NCI-H1694 (cell line): ENCODE measurements at places on chromosomes 2 and 18.

DNA sequence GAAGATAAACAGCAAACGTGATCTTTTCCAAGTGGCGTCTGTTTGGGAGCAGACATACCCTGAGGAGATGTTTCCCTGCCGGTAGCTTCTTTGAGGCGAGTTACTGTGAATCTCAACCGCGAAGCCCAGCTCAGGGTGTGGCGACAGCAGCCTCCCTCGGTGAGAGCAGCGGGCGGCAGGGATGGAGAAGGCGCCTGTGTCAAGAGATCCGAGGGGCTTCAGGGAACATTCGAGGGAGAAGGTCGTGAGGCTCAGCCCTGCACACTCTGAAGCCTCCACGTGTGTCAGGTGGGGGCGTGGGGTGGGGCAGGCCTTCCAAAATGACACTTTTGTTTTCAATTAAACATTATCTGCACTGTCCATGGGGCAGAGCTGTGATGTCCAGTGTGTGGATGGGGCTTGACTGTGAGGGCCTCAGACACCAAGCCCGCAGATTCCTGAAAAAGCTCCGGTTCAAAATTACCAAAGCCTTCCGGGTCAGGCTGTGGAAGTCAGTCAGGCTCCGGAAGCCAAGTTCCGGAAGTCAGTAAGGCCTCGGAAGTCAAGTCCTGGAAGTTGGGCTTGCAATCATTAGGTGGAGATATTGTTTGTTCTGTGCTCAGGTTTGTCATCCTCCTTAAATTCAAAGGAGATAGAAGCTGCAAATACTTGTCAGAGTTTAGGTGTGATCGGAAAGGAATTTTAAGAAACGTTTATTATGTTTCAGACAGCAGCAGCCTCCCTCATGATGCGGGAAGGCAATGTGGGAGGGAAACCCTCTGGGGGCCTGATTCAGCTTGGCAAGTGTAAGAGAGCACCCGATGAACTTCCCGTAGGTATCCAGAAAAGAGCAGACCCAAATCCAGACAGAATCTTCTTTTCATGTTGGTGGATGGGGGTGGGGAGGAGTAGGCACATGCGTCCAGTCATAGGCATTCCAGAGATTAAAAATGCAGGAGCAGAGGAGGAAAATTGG, 20.7 kb downstream of the SMIM21 start:
- DNase-seq: no peak

DNA sequence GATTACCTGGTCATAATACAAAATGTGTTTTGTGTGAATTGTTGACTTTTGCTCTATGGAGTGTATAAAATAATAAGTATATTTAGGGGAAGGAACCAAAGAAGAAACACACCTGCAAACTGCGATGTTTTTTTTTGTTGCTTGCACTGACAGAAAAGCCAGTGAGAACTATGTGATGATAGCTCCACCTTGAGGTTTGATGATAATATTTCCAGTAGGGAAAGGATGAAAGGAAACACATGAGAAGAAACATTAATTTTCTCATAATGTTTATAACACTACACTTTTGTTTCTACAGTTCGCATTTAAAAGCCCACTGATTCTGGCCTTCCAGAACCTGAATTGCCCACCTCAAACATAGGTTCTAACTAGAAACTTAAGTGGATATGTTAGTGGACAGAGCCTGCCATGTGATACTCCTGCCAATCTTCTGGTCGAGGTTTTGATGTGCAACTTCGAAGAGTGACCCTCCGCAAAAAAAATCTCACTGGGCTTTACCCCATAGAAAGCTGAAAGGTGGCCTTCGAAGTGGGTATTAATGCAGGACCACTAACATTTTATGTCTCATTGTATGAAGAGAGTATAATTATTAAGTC, 476.4 kb upstream of the SPHKAP start:
- peak; percentile 61 for DNase-seq

- DNase-seq: no peak
These were observed 4.8 kb downstream of the OTX1 start for GRCh38 chr2:63055226-63056106.

DNA sequence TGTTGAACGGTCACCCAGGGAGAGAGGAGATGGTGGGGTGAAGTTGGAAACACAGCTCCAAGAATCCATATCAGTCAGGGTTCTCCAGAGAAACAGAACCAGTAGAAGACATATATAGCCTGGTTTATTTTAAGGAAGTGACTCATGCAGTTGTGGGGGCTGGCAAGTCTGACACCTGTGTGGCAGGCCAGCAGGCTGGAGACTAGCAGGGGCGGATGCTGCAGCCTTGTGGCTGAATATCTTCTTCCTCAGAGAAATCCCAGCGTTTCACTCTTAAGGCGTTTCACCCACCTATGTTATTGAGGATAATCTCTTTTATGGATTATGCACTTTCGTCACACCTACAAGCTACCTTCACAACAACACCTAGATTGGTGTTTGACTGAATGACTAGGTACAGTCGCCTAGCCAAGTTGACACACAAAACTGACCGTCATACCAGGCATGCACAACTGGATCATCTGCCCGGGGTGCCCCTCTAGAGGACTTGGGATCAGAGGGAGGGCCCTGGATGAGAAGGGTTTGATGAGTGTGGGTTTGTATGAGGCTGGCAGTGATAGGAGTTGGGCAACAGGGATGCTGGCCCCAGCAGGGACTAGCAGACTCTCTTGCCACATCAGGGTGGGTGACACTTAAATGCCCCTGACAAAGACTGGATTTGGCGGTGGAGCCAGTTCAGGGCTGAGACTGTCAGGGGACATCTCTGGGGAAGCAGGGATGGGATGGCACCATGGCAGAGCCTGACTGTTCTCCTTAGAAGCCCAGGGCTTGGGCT, 23.4 kb downstream of the MROH2A start:
- DNase-seq: no peak

DNA sequence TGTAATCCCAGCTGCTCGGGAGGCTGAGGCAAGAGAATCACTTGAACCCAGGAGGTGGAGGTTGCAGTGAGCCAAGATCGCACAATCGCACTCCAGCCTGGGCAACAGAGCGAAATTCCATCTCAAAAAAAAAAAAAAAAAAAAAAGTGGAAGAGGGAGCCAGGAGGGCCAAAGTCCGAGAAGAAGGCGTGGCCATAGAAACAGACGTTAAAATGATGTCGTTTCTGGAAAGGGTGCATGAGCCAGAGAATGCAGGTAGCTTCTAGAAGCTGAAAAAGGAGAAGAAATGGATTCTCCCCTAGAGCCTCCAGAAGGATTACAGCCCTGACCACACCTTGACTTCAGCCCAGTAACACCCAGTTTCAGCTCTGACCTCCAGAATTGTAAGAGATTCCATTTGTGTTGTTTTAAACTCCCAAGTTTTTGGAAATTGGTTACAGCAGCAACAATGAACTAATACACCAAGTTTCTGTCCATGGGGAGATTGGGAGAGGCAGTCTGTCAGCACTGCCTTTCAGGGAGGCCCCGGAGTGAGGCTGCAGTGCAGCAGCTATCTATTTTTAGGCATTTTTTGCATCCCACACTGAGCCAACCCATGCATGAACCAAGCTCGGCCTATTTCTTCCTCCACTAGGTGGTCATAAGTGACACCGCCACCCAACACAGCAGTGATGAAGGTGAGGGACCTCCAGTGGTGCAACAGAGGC, 14.2 kb upstream of the TRAF3IP1 start:
- no peak for DNase-seq

- DNase-seq: no peak
These were observed 36.4 kb upstream of the ZCCHC2 start for GRCh38 chr18:62486290-62486964.

DNA sequence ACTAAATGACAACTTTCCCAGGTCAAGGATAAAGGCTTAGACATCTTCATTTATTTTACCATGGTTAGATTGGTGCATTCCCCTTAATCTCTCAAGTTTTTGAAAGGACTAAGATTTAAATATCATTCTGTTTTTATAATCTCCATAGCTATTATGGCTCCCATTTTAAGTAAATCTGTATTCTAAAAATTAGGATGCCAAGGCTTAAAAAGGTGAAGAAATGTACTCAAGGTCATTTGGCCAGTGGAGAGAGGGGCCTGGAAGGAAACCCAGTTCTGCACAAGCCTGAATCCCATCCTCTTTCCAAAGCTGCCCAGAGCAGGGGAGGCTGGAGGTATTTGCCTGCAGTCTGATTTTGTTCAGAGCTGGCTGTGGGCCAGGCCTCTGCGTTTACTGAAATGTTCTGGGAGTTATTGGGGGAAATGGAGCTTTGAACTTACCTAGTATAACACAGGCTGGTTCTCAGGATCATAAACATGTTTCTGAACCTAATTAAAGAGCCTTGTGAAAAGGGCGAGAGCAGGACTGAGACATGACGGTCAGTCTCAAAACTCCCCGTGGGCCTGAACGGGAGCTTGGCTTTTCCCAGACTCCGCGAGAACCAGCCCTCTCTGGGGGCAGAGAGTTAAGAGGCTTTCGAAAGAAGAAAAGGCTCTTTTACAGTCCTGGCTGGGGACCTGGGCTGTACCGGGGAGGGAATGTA, 85.6 kb downstream of the DDX1 start:
- DNase-seq: no peak

- DNase-seq: no peak
These were observed 281.3 kb downstream of the STK39 start for GRCh38 chr2:167965907-167966761.

DNA sequence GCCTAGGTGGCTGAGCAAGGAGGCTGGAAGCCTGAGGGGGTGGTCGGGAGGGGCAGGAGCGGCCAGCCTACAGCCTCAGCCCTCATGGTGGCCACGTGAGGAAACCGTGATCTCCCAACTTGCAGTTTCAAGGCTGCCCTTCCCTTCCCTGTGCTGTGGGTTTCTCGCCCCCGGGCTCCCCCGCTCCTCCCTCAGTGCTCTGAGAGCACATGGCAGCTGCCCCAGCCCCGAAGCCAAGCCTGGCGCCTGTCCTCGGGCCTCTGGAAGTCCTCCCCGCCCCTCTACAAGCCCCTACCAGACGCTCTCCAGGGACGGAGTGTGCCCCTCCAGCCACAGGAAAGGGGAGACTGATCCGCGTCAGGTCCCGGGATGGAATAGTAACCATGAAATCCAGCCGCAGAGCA, 586 bp upstream of the ANKRD23 start:
- no peak for DNase-seq

DNA sequence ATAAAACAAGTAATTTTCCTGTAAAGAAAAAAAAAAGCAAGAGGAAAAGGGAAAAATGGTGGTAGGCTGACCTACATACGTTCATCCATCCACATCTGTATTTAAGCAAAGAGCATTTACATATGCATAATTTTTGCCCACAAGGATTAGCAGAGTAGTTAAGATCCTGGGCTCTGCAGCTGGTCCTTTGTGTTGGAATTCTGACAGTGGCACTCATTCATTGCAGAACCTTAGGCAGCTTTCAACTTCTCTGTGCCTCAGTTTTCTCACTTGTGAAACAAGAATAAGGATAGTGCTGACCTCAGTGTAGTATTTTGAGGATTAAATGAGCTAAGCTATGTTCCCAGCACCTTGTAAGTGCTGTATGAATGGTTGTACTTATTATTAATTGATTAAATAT, 211.3 kb downstream of the ARL4C start:
- no peak for DNase-seq

DNA sequence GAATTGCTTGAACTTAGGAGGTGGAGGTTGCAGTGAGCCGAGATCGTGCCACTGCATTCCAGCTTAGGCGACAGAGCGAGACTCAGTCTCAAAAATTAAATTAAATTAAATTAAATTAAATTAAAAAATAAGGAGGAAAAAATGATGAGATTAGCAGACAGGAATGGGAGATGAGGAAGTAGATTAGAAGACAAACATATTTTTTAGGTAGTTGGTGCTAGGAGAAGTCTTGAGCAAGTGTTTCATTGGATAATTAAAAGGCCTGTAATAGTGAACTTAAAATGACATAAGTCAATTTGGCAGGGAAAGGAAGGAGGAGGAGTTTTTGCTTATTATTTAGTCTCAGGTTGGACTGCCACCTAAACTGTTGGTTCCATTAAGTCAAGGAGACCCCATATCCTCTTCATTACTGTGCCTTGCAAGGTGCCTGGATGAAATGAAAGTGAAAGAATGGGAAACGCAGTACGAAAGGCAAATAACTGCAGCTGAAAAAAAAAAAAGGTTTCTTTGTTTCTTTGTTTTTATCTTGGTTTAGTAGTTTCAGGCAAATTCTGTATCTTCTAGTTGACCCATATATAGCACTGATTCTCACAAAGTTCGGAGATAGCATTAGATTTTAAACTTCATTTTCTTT, 162.0 kb downstream of the SLC8A1 start:
- no peak for DNase-seq

GRCh38 chr2:215609089-215610032, 173.5 kb upstream of the FN1 start:
- no peak for DNase-seq

DNA sequence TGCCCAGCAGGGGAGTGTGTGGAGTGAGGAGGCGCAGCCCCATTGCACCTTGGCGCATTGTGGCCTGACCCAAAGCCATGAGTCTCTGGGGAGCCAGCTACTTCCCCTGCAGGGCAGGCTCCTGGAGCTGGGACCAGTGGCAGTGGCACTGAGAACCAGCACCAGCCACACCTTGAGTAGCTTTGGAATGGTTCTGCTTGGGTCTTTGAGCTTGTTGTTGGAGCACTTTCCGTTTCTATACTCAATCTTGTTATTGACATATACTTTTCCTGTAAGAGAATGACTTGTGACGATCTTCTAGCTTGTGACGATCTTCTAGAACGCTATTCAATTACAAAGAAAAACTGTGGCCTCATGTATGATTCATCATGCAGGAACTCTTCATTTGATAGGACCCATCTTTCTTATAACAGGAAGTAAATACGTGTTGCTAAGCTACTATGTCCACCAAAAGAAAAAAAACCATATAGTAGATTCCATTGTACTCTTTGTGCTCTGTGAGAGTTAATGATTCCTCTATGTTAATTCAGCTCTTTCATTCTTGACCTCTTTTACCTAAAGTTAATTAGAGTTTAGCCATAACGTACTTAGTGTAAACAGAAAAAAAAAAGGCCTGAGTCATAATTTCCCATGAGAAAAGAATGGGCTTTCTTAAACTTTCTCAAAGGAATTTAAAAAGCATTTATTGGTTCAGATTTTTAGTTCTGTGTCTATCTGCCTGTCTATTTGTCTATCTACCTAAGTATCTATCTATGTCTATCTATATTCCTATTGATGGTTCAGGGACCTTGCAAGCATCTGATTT, 113.1 kb downstream of the GATA6 start:
- no peak for DNase-seq

DNA sequence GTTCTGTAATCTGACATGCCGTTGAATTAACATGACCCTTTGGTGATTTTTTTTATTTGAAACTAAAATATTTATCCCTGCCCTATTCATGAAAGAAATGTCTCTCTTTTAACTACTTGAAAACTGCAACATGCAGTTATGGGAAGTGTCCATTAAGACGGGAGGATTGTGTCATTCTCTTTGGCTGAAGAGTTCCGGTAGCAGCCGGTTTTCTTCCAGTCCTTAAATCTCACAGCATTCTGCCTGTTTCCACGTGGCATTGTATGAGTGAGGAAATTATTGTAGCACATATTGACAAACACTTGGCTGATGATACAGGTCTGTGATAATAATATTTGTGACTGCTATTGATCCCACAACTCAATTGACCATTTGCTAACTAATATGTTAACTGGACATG, 509.6 kb upstream of the POU3F3 start:
- DNase-seq: no peak

GRCh38 chr2:3631851-3632659, 25.9 kb upstream of the ALLC start:
- no peak for DNase-seq

GRCh38 chr18:67951137-67951536, 434.6 kb upstream of the DSEL start:
- no peak for DNase-seq
